Stimulated activated naive CD4-positive, alpha-beta T cell (primary cell): ENCODE measurements at places on chromosomes 2 and 18.

DNA sequence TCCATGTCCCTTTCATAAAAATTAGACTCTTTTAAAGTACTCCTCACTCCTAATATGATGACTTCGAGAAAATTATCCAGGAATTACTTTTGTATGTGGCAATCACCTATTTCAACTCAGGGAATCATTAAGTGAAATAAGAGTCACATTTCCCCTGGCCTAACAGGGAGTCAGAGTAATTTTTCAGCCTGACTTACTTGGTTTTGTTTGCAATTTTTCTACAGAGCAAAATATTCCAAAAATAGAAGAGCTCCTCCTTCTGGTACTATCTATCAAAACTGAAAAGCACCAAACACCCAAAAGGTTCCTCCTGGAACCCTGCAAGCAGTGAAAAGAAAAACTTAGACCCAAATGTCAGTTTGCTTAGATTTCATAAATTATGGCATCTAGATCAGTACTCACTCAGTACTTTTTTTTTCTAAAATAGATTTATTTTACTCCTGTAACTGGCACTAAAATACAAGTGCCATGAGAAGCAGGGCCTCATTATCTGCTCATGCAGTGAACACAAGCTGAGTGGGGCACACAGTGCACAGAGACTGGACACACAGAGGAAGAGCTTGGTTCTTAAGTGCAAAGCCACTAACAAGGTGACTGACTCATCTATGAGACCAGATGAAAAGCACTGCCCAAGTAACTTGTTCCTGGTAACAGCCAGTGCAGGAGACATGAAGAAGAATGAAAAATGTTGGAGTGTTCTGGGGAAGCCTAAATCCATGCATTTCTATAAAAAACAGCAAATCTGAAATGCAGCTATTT is 28.7 kb downstream of the ACAA2 start:
- DNase-seq = no peak

DNA sequence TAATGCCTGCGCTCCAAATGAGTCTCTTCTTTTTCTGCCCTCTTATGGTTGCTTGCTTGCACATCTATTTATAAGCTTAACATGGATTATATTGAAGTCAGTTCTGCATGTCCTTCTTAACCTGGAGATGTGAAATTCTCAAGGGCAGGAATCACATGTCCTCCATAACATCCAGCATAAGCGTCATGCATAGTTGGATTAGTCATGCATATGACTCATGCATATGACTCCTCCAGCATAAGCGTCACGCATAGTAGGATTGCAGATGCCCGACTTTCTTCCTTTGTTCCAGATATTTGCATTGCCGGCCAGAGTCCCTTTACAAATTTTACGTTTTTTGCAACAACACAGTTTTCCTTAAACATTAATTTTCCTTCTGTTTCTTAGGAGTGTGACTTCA is 308.6 kb downstream of the TGIF1 start:
- DNase-seq = no peak

- no peak for DNase-seq
Observed at GRCh38 chr2:3399381-3399780, 19.9 kb downstream of the TRAPPC12 start.

DNA sequence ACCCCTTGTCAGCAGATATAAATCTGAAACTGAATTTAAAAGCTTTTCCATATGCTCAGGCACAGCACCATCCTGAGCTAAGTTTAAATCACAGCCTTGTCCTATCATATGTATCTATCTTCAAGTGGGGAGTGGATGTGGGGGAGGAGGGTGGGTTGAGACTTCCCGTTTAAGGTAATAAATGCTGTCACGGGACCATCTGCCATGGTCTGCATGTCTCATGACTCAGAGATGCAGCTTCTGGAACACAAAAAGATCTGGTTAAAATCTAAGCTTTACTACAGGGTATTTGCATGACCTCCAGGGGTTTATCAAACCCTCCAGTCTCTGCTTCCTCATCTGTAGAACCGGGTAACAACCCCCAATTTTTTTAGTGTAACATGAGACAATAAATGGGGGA is 377.7 kb upstream of the ST6GAL2 start:
- DNase-seq = no peak

GRCh38 chr18:55356815-55357214 is 231.2 kb downstream of the TCF4 start:
- DNase-seq = no peak

- DNase-seq = no peak
Observed at GRCh38 chr18:39326772-39327171, 1761.2 kb upstream of the CELF4 start.
